ENCODE measurements at places on chromosomes 7 and 10. TPM values are rescaled to one million over a fixed set of nuclear protein-coding genes. Genes with fewer than 3 reads are reported as not detected.

The TLL2 gene
- 0.07 TPM for total RNA-seq

The PALD1 gene
- 38.7 TPM for total RNA-seq

The IFIT5 gene
- total RNA-seq = 17.0 TPM

The FAM25A gene
- not detected for total RNA-seq
